ENCODE measurements at places on chromosomes 5 and 9.
A peak's percentile ranks its signal among the peaks of the same experiment; 100 is the strongest.

- DNase-seq, result no peak
These were observed 937 bp upstream of the MACROH2A1 start for GRCh38 chr5:135399794-135400542.

DNA sequence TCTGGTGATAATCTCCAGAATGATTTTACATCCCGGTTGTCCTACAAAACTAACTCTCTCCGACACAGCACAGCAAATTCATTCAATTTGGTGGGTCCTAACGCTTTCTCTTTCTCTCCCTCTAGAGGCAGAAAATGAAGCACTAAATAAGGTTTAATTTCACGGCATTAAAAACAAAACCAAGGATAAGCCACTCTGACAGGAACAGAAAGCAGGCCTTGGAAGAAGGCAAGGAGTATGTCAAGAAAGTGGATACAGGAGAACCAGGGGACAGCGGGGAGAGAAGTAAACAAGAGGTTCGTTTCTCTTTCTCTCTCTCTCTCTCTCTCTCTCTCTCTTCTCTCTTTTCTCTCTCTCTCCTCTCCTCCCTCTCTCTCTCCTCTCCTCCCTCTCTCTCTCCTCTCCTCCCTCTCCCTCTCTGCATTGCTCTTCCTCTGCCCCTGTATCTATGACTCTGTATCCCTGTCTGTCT lies 49.8 kb downstream of the EBF1 start:
- peak; percentile 47 for DNase-seq

- DNase-seq, result no peak
These were observed 73.3 kb upstream of the TARS1 start for GRCh38 chr5:33367416-33367815.

- DNase-seq, result no peak
These were observed 12.5 kb upstream of the MAMDC2 start for GRCh38 chr9:70031141-70031545.
